SJSA1 (cell line): ENCODE measurements at places on chromosomes 4 and X. TPM values are rescaled to one million over a fixed set of nuclear protein-coding genes. Genes with fewer than 3 reads are reported as not detected.

DNA sequence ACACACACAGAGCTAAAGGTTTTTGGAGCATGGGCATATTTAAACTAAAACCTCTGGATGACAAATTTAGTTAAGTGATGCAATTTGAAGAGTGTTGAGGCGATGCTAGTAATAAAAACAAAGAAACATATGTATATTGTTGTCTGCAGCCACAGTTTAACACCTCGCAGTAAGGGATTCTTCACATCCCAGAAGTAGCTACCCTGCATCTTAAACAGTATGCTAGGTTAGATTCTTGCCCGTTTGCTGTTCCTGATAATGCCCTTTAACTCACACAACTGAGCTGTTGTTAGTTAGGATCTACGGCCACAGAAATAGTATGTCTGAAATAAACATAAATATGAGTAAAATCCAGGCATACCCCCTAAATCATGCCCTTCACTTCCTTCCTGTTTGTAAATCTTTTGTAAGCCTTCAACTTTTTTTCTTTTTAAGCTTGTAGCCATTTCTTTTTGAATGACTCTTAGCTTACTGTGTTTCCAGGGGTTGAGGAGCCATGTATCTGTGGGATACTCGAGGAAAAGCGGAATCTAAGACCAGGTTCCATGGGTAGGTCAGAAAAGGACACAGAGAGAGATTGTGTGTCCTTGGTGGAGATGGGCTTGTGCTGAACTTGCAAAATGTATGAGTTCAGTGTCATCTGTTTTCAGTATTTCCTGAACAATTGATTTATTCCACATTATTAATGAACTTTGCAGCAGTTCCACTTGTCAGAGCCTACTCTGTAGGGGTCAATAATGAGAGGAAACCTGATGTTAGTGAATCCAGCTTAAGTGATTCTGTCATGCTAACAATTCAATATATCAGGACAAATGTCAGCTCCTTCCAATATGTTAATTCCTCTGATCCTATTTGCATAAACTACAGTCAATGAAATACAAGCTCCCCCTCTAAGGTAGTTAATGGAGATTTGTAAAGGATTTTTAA is 349.6 kb downstream of the GPAT3 start:
- no peak for DNase-seq

DNA sequence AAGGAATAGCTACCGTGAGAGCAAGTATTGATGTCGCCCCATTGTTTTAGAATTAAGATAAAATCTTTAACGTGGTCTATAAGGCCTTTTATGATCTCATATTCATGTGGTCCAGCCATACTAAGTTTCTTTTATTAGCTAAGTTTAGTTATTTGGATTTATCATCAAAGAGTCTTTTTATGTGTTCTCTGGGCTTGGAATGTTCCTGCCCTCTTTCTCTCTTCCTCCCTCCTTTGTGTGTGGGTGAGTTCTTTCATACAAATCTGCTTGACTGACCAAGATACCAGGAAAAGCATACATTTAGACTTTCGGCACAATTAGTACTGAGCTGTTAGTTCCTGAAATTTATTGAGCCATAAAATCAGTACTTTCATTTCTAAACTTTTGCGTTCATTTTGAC is 11.3 kb downstream of the TDO2 start:
- DNase-seq: no peak

- DNase-seq: no peak
Measured at GRCh38 chr4:83381173-83381572, 46.5 kb upstream of the HPSE start.

The SPANXA2 gene
- total RNA-seq: 0.68 TPM in 1 of 2 replicates, not detected in the other

DNA sequence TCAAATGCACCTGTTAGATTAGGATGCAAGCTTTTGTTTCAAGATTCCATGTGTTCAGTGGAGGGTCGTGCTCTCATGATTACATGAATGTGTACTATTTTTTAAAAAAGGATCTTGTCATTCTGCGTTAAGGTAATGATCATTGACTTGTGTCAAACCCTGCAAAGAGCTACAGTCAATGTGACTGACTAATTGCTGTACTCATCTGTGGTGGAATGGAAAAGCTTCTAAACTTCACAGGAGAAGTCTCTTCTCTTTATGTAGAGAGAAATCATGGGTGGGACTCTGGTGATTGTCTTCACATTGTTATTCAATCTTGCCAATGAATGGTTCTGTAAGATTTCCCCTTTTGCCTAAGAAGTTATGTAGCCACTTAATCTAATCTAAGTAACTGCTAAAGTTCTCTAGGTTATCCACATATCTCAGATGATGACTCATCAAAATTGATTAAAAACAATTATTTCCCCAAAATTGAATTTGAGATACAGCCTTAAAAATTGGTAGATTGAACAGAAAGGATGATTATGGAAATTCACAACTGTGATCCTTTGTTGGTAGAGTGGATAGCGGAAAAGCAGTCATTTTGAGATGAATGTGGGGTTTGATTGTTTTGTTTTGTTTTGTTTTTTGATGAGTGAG is 6.7 kb downstream of the MAGEE1 start:
- no peak for DNase-seq

GRCh38 chrX:43809463-43809862 is 72.8 kb downstream of the MAOB start:
- no peak for DNase-seq

- DNase-seq: no peak
Measured at GRCh38 chr4:6561173-6561516, 13.8 kb upstream of the MAN2B2 start.

The MFAP3L gene
- 0.97 TPM in 1 of 2 replicates, not detected in the other for total RNA-seq

DNA sequence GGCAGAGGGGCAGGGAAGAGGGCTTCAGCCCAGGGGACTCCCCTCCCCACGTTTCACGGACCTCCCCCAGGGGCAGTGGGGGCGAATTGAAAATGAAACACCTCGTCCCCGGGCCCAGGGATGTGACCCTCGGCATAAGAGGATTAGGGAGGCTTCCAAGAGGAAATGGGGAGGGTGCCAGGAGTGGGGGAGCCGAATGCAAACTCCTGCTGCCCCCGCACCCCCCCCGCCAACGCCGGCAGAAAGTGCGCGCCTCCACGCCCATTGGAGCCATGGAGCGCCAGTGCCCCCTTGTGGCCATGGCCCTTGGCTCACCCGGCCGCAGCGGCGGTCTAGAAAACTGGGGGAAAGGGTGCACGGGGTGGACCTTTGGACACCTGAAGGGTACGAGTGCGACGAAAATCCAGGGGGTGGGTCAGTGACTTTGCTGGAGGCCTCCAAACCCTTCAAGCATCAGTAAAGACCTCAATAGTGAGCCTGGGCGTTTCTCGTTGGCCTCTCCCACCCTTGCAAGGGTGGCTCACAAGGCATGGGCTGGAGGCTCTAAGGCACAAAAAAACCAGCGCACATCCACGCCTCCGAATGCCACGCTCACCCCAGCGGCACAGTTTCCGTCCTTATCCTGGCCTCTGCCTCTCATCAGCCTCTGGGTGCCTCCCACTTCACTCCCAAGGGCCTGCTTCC is 120.8 kb upstream of the PJA1 start:
- DNase-seq: peak; percentile 46

- no peak for DNase-seq
Measured at GRCh38 chrX:22032084-22032483, at the start of gene PHEX. Gene PHEX (plus strand): TSS chrX:22032325. CDS start chrX:22033006, 681 bp downstream.

DNA sequence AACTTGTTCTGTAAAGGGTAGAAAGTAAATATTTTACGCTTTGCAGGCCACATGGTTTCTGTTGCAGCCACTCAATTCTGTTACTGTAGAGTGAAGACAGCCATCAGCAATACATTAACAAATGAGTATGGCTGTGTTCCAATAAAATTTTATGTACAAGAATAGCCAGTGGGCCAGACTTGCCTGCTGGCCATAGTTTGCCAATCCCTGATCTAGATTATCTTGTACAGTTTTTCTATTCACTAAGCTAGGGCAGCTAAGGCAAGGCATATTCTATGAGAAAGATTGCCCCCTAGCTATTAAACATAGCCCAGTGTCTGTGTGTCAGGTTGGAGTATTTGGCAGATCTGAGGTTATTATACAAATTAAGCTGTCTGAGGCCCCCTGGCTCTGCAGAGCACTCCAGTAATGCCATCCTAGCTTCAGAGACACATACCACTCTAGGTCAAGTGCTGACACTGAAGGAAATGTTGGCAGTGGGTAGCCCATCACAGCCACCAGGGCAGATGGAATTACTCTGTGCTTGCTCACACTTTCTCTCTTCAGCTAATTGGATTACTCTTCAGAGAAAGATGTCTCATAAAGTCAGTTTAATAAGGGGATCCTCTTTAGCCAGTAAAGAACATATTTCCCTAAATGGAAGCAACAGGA is 40.7 kb downstream of the MTTP start:
- DNase-seq: no peak

DNA sequence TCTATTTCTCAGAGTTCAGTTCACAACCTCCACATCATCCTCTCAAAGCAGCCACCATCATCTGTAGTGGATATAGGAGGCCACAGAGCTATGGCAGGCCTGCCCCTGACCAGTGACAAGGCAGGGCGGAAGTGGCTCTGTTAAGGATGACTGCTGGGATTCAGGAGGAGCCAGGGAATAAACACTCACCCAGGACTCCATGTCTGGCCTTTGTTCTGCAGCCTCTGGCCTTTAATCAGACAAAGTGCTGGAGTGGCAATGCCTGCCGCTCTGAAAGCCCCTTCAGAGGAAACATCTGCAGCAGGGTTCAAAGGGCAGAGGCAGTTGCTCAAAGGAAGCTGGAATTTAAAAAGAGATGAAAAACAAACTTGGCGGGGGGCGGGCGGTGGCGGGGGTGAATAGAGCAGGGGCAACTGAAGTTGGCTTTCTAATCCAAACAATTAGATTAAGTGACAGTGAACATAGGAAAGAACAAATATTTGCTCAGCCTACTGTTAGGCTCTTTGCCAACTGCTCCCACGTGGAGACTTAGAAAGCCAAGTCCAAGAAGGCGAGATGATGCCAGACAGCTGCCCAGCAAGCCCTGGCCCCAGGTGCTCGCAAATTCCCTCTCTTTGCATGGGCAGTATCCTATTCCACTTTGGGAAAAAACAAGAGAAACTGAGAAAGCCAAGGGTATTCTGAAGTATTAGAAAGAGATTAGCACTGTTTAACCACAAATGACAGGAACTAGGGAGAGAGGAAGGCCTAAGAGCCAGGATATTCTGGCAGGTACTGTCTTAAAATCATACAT is 5.5 kb downstream of the MPP1 start:
- DNase-seq: no peak

DNA sequence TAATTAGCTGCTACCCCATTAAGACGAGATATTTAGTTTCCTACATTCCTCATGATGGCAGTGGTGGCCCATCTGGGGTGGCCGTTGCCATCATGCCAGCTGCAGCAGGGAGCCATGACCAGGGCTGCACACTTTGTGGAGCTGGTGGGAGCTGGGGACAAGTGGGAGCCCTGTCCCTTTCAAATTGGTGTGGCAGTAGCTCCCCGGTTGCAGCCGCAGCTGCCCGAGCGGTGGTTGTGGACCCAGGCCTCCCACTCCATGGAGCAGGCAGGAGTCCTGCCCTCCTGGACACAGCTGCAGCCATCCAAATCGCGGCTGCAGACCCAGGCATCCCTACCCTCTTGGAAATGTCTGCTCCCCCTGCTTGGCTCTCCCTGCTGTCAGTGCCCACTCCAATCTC is 9.3 kb upstream of the SYTL5 start:
- DNase-seq: no peak

- DNase-seq: no peak
Measured at GRCh38 chrX:100710816-100711215, 21.1 kb downstream of the SYTL4 start.

The AMBN gene
- not detected in 2 replicates for total RNA-seq

The PLRG1 gene
- 76.4 and 84.1 TPM in 2 replicates for total RNA-seq

DNA sequence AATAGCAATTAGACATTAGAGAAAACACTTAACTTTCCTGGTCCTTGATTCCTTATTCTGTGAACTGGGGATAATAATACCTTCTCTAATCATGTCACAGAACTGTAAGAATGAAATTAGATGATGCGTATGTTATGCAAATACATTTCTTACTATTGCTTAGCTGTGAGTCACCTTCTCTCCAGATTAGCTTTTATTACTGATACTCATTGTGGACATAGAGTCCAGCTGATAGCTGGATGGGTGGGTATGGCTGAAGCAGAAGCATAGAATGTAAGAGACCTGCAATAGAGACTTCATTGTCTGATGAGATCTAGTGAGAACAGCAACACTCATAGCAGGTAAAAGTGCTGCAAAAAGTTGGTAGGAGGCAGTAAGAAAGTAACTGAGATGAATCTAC is 437.2 kb upstream of the ZFP42 start:
- no peak for DNase-seq

GRCh38 chr4:81609844-81610243 is 138.1 kb upstream of the RASGEF1B start:
- no peak for DNase-seq

- no peak for DNase-seq
Measured at GRCh38 chrX:149629730-149630387, 1.7 kb downstream of the TMEM185A start.

The HSFX2 gene
- not detected in 2 replicates for total RNA-seq

The PPARGC1A gene
- 0.18 and 0.19 TPM in 2 replicates for total RNA-seq

DNA sequence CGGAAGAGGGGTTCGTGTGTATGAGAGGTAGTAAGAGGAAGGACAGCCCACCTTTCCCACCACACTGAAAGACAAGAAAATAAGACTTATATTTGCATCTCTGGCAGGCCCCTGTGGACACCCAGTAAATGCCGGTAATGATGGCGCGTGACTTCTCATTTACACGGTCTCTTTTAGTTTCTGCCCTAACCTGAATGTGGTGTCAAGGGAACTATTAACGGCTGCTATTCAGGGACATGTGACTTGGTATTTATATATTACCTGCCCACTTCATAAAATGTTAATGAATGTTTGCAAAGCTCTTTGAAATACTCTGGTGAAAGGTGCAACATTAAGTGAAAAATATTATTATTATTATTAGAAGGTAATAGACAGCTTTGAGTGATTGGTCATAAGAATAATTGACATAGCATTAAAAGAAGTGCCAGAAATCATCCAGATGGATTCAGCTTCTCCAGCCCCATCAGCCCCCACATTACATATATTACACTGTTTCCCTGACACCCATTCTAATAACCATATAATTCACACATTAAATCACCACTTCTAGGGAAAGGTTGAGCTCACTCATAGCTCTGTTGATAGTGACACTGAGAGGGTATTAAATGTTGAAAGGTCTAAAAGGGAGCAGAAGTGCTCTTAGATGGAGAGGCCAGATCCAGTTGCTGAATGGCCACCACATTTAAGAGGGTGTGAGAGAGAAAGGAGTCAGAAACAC is 83.0 kb upstream of the BEND4 start:
- no peak for DNase-seq

DNA sequence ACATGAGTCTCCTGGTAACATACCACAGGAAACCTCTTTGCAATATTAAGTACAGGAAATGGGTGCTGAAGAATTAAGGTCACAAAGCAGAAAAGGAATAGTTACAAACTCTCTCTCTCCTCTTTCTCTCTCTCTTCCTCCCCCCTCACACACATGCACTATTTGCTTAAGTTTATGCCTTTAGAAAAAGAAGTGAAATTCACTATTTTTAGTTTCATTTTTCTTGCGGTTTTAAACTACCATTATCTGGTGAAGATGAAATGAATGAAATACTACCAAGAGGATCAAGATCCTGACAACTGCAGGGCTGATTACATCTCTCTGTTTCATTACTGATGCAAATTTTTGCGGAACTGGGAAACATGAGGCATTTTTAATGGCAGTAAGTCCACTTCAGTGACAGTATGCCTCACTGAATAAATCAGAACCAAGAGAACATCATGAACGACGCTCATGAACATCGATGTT is 64.3 kb upstream of the FTHL17 start:
- no peak for DNase-seq
